Heart right ventricle (tissue), 16 donors: ENCODE measurements at places on chromosomes 16 and 17. TPM values are rescaled to one million over a fixed set of nuclear protein-coding genes. Genes with fewer than 3 reads are reported as not detected.

GRCh38 chr17:71441098-71441497, 679.7 kb upstream of the SOX9 start:
- no peak for DNase-seq

GRCh38 chr17:38768417-38768816, 15.9 kb downstream of the PSMB3 start:
- DNase-seq, result no peak

DNA sequence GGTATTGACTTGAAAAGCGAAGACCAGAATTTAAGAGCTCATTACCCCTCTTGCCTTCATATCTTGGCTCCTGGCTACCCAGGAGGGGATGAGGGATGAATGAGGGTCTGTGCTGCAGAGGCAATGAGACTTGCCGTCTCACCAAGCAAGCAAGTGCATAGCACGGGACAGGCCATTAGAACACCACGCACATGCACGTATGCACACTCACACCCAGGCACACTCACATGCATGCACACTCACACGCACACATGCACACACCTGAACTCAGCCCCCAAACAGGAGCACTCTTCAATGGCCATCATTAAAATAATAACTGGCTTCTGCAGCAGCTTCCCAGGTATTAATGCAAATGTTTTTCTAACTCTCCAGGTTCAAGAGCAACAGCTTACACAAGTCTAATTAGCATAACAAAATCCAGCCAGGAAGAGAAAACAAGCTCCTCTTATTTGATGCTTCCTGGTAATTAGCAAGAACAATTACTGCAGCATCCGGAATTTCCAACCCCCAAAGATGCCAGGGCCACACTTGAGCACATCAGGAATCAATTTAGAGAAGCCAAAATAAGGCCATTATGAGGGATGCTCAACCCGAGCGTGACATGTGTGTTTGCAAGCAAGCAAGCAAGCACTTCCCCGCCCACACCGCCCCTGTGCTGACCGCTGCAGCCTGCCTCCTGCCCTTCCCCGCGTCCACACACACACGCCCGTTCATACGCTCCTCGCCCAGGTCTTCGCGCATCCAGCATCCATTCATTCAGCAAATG, 171.6 kb upstream of the TNRC6C start:
- no peak for DNase-seq

GRCh38 chr16:53629607-53630312, 73.9 kb downstream of the RPGRIP1L start:
- DNase-seq, result no peak

The ESRP2 gene
- 0.11 TPM for total RNA-seq

The CCDC78 gene
- 0.21 TPM for total RNA-seq

The CAMTA2 gene
- total RNA-seq, result 33.4 TPM
